ENCODE measurements at places on chromosomes 7 and 10.

- DNase-seq: no peak
These were observed 45.2 kb upstream of the EBF3 start for GRCh38 chr10:130009228-130009627.

DNA sequence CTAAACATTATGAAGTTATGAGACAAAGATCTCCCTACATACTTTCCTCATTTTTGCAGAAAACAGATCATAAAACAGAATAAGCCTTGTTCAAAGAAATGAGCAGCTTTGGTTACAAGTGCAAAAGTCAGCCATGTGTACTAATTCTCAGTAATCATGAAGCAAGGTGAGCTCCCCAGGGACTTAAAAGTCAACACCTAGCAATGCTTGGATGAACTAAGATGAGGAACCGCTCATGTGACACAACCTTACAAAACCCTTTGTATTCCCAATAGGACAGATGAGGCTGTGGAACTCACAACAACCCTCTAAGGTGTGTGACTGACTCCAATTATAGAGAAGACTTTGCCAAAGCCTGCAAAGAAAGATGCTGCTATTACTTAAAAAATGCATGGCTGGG lies 154.5 kb downstream of the SLC25A13 start:
- no peak for DNase-seq

DNA sequence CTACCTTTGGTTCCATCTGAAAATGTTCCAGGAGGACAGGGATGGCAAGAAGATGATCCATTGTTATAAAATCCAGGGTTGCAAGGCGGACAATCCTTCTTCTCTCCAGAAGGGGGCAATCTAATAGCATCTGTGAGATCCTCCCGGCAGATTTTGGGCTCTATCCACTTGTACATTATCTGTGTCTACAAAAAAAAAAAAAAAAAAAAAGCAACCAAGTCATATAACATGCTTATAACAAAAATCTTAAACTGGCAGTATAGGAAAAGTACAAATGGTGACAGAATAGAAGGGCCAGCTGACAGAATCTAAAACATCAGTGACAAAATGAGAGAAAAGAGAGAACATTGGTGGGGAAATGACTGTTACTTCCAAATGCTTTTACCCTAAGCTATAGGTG lies 132.7 kb downstream of the ELAPOR2 start:
- no peak for DNase-seq

- no peak for DNase-seq
These were observed 17.9 kb downstream of the RFC2 start for GRCh38 chr7:74236284-74236683.

DNA sequence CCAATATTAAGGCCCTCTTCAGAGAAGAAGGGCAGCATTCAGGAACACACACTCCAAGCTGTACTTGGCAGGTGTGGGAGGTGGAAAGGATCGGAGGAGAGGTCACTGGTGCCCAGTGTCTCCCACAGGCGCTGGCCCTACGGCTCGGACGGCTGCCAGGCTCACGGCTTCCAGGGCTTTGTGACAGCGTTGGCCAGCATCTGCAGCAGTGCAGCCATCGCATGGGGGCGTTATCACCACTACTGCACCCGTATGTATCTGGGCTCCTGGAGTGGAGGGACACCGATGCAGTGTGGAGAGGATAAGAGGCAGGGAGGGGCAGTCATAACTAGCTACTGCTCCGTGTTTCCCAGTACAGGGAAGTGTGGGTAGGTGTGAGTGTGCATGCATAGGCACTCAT lies 3.9 kb downstream of the RGR start:
- DNase-seq: no peak

DNA sequence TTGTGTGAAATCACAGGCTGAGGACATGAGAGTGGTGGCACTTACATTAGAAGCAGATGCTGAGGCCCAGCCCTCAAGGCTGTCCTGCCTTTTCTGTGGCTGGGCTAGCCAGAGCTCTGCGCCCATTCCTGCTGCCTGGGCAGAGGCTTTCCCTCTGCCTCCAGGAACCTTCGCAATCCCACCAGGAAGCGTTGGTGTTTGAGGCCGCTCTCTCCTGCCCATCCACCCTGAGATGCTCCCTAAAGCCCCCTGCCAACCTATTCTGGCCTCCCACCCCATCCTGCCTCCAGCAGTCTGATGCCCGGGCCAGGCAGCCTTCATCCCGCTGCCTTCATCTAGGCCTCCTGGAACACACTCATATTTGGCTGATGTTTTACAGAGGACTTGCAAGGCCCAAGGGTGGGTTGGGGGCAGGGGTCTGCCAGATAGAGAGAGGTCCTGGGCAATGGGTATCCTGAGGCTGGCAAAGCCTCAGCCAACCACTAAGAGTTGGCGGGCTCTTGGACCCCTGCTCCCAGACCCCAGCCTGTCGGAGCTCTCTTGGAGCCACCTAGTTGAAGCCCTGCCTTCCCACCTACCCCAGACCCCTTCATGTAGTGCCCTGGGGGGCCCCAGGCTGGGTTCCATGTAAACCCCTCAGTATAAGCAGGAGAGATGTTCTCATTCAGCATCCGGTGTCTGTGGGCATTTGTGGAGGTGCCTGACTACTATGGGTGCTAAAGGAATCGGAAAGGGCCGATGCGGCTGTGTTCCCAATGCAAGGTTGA lies 32.7 kb downstream of the LDB3 start:
- no peak for DNase-seq

DNA sequence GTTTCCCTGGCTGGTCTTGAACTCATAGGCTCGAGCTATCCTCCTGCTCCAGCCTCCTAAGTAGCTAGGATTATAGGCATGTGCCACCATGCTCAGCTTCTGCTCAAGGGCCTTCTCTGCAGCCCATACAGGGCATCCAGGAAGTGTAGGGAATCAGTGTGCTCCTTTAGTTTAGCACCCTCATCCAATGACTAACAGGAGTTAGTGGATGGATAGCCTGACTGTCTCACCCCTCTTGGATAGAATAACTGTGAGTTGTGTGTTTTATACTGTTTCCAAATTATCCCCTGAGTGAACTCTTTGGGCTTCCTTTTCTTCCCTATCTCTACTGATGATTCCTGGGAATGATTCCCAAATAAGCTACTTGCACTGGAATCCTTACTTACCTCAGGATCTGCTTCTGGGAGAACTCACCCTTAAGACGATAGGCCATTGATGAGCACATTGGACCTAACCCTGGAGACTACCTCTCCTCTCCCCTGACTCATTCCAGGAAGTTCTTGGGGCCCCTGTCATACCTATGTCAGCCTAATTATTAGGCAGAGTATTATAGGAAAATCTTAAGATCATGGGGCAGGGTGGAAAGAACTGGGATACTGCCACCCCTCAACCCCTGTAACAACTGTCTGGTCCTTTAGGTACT lies 18.5 kb downstream of the STRIP2 start:
- DNase-seq: no peak

DNA sequence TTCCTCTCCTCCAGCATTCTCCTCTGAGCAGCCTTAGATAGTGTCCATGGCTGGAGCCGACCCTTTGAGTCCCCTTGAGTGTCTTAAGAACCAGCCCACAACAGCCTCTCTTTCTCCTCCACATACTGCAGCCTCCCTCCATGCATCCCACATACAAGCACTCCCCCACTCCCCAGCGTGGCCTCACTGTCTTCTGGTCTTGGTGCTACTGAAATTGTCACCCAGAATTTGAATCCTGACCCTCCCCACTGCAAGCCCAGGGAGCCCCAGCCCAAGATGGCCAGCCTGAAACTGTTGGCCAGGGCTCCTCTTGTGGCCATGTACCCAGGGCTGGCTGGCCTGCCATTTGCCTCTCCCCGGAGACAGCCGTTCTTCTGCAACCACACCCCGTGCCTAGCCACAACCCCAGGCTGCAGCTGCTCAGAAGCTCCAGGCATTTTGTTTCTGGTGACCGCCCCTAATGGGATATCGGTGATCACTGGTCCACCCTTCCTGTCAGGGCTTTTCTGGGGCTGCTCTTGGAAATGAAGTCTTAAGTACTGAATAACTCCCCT lies 18.8 kb upstream of the SH2D4B start:
- no peak for DNase-seq

DNA sequence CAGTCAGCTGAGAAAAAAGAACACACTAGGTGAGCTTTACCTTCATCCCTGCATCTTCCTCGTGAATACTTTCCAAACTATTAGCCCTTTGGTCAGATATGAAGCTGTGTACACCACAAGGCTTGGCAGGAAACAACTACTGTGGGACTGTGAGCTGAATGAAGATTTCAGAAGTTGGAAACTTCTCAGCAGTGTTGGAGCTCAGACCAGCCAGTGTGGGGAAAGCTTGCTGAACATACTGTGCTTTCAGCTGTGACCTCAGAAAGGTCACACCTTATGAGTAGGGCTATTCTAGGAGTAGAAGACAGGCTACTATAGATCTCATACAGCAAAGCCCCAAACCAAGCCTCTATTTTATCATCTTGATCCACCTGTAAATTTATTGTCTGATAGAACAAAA lies 123.6 kb downstream of the EXOC4 start:
- no peak for DNase-seq

DNA sequence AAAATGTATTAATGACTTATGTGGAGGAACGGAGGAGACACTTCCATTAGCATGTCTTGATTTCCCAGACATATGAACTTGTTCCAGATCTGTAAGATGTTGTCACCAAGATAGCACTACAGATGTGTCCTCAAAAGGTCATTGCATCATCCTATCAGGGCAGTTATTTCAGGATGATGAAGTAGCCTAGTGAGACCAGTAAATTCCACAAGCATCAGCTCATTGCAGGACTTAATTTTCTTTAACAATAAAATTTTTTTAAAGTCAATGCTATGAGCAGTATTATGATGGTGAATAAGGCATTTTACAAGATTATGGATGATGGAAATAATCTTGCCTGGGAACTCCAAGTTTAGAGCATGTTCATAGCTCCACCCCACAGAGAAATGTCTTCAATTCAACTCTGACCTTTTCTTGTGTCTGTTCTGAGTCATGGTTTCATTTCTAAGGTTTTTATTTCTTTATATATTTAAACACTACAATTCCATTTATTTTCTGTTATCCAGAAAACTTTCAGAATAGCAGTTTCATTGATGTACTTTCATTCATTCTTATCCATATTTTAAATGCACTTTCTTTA lies 1203.3 kb upstream of the CELF2 start:
- no peak for DNase-seq

DNA sequence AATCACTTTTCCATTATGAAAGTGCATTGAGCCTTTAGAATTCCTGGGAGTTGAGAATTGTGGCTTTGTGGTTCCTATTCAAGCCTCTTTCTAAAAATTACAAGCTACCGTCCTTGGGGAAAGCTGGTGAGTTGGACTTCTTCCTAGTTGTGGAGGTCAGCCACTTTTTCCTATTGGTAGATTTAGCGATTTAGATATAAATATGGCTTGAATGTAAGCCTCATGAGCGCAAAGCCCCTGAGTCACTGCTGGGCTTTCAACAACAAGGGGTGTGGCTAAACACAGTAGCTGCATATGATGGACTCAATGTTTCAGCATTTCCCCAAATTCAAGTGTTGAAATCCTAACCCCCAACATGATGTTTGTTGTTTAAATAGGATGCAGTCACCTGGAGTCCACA lies 150.0 kb upstream of the IGFBP3 start:
- no peak for DNase-seq

DNA sequence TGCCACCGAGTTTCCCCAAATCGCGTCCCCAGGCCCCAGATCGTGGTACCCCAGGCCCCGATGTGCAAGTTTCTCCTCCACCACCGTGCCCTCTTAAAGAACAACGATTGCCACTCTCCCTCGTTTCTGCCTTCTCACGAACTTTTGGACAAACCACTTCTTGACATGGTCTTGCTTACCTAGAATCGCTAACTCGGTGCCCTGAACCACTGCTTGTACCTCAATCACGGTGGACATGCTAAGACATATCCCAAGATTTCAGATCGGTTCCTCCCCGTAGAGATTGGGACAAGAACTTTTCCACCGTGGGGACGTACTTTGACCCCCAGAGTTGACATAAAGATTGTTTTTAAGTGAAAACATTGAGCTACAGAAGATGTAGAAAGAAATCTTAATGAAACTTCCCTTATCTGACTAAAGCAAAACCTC lies 477 bp upstream of the ZC3HAV1 start:
- DNase-seq: no peak
